Occipital lobe (tissue), 3 donors: ENCODE measurements at places on chromosomes 13 and 19. TPM values are rescaled to one million over a fixed set of nuclear protein-coding genes. Genes with fewer than 3 reads are reported as not detected.

Gene SNRPD2
- 108 TPM for total RNA-seq

Gene JSRP1
- not detected for total RNA-seq

Gene GJB2
- 3.1 TPM for total RNA-seq

- no peak for DNase-seq
Observed at GRCh38 chr13:76293346-76293745, 592.9 kb downstream of the KCTD12 start.

GRCh38 chr13:43271152-43271551 is 247.8 kb downstream of the DNAJC15 start:
- DNase-seq, result no peak

DNA sequence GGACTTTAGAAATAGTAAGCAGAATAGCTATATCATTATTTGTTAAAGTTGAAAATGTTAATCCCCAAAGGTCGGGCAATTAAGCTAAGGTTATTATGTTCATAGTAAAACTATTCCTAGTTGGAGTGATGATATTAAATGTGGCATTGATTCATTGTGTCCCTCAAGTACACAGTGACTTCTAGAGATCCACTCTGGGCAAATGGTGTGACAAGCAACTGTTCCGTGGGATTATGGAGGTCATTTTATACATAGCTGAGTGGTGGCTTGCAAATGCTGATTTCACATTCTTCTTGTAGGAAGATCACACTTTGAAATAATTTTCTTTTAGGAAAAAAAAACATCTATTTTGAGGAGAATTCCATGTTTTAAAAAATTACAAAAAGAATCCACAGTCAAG is 317.8 kb downstream of the ATP8A2 start:
- no peak for DNase-seq

DNA sequence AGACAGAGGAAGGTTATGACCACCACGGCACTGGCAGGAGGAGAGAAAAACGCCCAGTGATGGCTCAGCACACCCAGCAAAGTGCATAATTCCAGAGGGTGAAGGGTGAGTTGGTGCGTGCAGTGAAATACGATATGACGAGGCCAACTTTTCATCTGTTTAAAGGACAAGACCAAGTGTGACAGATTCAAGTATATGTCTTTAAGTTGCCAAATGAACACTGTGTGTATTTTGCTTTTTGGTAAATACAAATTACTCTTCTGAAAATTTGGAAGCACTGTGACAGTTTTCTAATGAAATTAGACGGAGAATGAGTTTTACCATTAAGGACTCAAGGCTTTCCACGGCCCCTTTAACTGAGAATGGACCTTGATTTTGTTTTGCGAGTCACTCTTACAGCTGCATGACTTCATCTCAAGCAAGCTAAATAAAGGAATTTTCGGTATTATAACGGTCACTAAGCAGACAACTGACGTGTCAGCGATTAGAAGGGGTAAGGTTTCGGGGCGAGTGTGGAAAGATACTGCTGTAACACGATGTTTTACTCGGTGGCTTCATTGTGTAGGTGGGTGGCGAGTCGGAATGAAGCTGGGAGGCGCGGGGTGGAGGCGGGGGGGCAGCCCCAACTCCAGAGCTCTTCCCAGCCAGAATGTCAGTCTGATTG is 22.8 kb downstream of the COL4A2 start:
- no peak for DNase-seq

GRCh38 chr13:46846726-46847125 is 49.8 kb upstream of the ESD start:
- no peak for DNase-seq

GRCh38 chr13:58298556-58299135 is 667.1 kb downstream of the PCDH17 start:
- DNase-seq, result no peak

- peak; percentile 10 for DNase-seq
Observed at GRCh38 chr13:100588331-100589177, at the start of gene GGACT. TSS of gene GGACT (minus strand) at chr13:100588789. CDS start at chr13:100532591, 56,198 bp downstream.
